ENCODE measurements at places on chromosomes 4 and X.

- no peak for DNase-seq
Measured at GRCh38 chrX:130555341-130555740, 153.6 kb downstream of the RBMX2 start.

- DNase-seq = no peak
Measured at GRCh38 chr4:71870456-71870855, 86.6 kb upstream of the GC start.

GRCh38 chrX:63922221-63922620 lies 137.2 kb upstream of the ARHGEF9 start:
- peak; percentile 36 for DNase-seq

GRCh38 chr4:116925900-116926457 lies 159.4 kb downstream of the TRAM1L1 start:
- DNase-seq = peak; percentile 38

- DNase-seq = no peak
Measured at GRCh38 chrX:53476371-53476770, 42.2 kb upstream of the HSD17B10 start.

- DNase-seq = no peak
Measured at GRCh38 chr4:75566911-75567310, 11.0 kb downstream of the ODAPH start.

GRCh38 chr4:77930154-77930639 lies 67.6 kb downstream of the MRPL1 start:
- no peak for DNase-seq

GRCh38 chr4:15110120-15110571 lies 107.9 kb downstream of the CPEB2 start:
- no peak for DNase-seq

- DNase-seq = no peak
Measured at GRCh38 chrX:56795309-56795868, 66.3 kb downstream of the NBDY start.

- DNase-seq = no peak
Measured at GRCh38 chr4:7137326-7138200, 54.8 kb upstream of the SORCS2 start.
